Hematopoietic multipotent progenitor cell treated with erythropoietin and hydrocortisone succinate and interleukin-3 and kit ligand, for 4 days (in vitro differentiated cells): ENCODE measurements at places on chromosomes 2 and 18.

- no peak for DNase-seq
Observed at GRCh38 chr18:48208432-48209140, 200.6 kb downstream of the ZBTB7C start.

DNA sequence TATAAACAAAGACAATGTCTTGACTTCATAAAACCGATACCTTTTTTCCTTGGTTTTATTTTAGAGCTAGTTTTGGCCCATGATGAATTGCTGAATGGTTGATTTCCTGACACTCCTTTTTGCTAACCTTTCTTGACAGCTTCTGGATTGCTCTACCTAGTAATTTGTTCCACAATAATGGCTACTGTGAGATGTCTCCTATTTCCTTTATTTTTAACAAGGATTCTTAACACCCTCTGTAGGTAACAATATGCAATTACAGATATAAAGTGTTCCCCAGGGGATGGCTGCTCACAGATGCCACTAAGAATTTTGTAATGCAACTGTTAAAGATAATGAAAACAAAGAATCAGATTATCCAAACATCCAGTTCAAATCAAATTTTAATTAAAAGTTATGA lies 100.8 kb upstream of the ATP5MC3 start:
- DNase-seq: peak; percentile 65

GRCh38 chr2:120973196-120973595 lies 237.5 kb downstream of the GLI2 start:
- no peak for DNase-seq

DNA sequence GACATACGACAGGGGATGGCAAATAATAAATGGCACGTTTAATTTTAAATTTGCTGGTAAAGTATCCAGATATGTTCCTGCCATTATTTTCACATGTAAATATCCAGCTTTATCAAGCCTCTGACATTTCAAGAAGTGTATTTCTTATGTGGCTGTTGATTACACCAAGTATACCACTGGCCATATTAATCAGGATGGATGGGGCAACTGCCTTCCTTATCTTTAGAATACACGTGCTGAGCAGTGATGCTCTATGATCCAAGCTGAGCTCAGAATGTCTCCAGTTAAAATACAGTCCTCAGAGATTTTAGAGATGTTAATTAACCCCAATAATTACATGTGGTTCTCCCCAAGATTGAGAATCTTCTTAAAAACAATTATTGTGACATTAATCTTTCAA lies 38.3 kb upstream of the RAPGEF4 start:
- peak; percentile 83 for DNase-seq

DNA sequence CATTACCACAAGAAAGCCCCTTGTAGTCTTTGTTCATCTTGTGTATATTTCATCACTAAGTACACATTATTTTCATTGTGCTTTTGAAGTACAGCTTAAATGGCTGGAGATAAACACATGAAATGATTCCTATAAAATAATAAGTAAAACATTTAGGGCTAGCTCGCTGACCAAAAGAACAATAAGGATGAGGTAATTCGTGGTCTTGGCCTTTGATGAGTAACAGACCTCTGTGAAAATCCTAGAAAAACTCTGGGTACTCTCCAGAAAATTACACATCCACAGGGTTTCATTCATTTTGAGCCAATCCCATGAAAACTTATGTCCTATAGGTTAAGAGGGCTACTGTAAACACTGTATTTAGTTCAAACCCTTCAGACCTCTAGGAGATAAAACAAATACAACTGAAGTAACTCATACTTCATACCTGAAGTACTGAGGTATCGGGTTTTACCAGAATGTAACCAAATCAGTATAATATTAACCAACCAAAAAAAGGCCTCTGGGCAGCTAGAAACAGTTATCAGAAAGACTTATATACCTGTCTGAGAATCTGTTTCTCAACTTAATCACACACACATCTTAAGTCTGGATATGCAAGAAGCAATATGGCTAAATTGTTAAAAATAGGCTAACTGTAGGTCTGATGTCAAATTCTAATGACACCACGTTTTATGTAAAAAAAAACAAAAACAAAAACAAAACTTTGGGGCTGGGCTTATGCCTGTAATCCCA lies 31.0 kb downstream of the CFAP36 start:
- no peak for DNase-seq

DNA sequence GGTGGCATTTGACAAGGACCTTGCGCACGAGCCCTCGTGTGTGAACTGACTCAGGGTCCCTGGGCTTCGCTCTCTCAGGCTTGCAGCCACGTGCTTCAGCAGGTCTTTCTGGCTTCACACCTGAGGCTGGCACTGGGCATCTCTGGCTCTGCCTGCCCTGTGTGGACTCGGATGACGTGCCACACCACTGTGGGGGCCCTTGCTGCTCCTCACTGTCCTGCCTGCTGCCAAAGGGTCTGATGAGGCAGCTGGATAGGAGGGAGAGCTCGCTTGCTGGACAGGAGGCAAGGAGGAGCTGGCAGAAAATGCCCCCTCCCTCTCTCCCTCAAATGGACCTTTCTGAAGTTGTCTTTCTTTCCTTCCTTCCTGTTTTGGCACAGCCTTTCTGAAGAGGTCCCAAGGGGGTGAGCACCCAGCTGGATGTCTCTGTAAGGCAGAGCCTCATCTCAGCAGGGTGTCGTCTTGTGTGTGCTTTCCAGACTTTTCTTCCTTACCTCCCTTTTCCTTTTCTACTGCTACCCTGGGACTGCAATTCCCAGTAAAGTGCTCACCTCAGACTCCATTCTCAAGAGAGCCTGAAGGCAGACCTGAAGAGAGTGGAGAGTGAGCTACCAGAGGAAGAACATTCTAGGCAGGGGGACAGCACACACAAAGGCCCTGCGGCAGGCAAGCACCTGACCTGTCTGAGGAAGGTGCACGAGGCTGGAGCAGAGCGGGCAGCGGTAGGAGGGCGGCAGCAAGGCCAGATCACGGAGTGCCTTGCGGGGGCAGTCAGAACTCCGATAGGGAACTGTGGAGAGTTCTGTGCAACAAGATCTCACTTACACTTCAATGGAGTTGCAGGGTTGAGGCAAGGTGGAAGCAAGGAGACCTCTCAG lies 5.3 kb downstream of the PER2 start:
- no peak for DNase-seq

GRCh38 chr2:6384341-6384740 lies 481.4 kb downstream of the CMPK2 start:
- DNase-seq: no peak

DNA sequence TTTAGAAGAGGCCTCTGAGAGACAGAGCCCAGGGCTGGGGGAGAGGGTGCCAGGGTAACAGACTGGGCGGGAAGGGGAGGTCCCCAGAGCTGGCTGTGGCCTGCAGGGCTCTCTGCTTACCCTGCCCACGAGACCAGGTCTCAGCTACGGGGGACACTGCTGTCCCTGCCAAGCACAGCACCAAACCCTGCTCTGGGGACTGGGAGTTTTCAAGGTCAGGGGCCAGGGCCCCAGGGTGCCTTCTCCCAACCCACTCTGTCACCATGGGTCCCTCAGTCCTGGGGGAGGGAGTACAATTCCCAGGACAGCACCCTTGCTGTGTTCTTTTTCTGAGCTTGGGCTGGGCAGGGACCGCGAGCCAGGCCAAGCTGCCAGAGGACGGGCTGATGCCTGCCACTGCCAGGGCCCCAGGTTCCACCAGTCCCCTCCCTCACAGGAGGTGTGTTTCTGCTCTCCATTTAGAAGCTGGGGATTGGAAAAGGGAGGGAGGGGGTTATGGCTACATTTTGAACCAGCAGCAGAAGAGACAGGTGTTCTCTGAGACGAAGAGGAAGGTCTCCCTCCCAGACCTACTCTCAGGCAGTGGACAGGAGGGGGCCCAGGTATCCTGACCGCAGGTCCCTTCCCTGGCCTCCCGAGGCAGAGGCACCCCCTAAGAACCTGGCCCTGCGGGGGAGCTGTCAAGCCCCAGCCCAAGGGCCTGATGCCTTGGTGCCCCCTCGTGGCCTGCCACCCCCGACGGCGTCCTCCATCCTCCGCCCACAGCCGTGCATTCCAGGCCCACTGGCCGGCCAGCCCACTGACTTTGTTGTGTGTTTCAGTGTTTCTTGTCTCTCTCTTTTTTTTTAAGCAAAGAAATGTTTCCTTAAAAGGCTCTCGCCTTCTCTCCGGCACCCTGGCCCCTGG lies 80.4 kb downstream of the TNS1 start:
- DNase-seq: no peak

DNA sequence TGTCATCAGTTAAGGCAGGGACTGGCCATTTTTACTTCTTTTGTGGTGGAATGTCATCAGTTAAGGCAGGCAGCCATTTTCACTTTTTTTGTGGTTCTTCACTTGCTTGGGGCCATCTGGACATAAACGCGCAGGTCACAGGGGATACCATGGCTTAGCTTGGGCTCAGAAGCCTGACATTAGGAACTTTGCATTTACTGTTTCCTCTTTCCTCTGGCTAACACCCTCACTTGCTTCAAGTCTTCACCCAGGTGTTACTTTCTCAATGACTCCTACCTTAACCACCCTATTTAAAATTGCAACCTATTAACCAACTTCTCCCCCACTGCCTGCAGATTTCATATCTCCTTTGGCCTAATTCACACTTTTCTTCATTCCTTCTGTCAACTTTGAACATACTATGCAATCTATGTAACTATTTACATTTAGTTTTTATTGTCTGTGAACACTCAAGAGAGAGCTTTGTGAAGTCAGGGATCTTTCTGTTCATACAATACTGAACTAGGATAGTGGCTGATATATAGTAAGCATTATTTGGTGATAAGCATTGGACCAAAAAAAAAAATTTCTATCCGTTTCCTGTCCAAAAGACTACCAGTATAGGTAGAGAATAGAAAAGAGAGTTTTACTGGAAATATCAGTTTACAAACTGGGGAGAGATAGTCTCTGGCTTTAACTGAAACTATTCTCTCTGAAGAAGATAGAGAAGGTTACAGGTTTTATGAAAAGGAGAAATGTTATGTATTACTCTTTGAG lies 600.1 kb upstream of the ZNF804A start:
- no peak for DNase-seq

DNA sequence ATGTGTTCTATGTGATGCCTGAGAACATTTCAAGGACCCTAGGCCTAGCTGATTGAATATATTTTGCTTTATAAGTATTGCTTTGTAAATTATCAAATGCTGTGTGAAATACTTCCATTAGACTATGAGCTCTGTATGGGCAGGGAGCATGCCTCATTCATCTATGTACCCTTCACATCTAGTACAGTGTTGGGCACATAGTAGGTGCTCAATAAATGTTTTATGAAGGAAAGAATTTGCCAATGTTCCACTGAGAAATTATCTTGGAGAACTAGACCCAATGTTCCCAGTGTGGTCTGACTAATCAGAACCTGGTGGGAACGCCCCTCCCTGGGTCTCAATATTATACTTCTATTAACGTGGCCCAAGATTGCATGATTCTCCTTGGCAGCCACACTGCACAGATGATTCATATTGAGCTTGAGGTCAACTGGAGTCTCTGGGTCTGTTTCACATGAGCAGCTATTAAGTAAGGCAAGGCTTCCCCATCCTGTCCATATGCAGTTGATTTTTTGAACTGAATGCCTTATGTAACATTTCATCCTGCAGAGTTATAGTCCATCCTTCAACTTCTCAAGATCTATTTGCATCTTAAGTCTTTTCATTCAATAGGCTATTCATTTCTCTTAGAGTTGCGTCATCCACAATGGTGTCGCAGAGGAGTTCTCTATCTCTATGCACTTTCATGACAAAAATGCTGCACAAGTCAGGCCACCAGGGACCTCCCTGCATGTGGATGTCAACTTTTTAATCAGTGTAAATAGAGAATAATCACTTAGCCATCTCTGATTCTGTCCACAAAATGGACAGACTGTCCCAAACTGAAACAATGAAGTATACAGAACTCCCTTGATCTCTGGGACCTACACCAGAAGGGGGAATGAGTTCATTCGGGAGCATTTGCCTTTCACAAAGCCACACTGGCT lies 257.6 kb downstream of the CYP26B1 start:
- DNase-seq: no peak

DNA sequence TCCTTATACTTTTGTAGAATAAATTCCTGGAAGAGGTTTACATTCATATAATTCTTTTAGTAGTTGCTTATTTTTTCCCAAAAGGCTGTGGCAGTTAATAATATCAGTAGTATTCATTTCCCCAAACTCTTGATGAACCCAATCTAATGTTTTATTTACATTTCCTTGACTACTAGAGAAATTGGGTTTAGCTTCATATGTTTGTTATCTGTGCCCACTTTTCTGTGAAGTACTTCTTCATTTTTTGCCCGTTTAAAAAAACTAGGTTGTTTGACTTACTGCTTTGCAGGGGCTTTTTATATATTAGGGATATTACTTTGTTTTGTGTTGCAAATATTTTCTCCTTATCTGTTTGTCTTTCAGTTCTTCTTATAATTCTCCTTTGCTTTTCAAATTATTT lies 17.2 kb downstream of the RALB start:
- peak; percentile 41 for DNase-seq

DNA sequence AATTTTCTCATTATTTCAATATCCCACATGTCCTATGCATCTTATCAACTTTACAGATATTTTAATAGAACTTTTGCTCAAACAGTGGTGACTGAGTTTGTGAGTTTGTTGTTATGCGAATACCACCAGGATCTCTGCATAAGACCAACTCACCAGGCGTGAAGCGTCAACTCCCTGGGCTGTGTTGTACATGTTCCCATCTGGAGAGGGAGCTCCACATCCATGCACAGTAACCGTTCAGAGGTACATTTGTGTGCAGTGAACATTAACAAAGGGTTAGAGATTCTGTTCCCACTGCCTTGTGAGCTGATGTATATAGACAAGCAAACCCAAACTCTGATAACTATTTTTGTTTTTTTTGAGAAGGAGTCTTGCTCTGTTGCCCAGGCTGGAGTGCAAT lies 188.7 kb downstream of the MYT1L start:
- no peak for DNase-seq

DNA sequence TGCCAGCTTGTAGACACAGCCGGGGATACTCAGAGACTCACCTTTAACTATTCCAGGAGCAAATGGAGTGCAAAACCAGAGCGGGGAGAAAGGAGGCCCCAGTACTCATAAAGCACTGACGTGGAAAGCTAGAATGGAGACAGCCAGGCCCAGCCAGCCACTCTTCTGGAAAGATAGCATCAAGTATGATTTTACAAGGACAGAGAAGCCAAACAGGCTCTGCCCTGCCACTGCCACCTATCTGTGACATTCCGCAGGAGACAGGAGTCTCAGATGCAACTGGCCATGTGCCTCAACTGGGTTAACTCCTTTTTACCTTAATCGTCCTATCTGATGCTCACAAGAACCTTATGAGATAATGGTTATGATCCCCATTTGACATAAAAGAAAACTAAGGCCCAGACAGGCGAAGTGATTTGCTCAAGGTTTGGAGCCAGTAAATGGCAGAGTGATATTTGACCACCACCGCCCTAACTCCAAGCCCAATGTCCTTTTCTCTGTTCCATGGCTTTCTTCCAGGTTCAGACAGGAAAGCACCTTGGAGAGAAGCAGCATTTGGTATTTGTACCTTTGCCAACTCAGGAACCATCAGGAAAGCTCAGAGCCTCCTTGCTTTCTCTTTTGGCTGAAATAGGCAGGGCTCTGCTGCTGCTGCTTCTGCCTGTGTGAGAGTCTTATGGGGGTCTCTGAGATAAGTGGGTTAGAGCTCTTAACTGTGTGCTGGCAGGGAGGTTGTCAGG lies 15.6 kb downstream of the KIF3C start:
- DNase-seq: no peak

- DNase-seq: no peak
Observed at GRCh38 chr2:8692783-8693156, 10.9 kb downstream of the ID2 start.

- DNase-seq: no peak
Observed at GRCh38 chr18:62118328-62118727, 68.5 kb downstream of the PIGN start.
